Hypothalamus (tissue), 51 donors: ENCODE measurements at places on chromosomes 4 and X.

DNA sequence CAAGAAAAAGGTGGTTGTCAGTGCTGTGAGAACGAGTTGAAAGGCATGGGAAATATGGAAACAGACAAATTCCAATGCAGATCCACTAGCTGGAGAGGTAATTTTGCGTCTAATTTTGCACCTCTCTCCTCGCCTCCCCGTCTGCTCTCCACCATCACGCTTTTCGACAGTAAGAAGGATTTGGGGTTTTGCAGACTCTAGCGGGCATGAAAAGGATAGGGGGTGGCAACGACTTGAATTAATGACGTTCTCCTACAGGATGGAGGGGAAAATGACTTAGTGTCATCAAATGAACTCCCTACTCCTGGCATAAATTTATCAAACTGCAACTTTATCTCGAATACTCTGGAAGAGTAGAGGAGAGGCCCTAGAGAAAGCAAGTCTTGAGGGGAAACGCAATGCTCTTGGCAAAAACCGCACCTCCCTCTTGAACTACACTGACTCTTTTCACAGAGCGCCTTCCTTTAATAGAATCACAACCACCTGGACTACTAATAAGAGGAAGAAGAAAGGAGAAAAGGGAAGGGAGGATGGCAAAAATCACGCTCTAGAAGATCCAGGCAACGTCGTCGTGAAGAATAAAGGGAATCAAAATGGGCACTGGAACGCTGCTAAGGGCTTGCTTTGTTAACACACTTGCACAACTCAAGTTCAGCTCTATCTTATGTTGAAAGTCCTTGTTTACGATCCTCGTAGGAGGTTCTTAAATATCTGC, 871 bp upstream of the SLITRK2 start:
- DNase-seq: no peak

- no peak for DNase-seq
These were observed 871.3 kb downstream of the RAB28 start for GRCh38 chr4:12612876-12613275.

- DNase-seq: no peak
These were observed 71.3 kb downstream of the EVC2 start for GRCh38 chr4:5636766-5637670.

- no peak for DNase-seq
These were observed 143.4 kb downstream of the CPEB2 start for GRCh38 chr4:15145709-15146108.

- no peak for DNase-seq
These were observed 111.7 kb upstream of the RPS6KA3 start for GRCh38 chrX:20378233-20378920.
